RKO (cell line): ENCODE measurements at places on chromosomes 5 and 9.

- DNase-seq, result peak; percentile 26
Observed at GRCh38 chr9:85404911-85405565, 336.7 kb downstream of the AGTPBP1 start.

DNA sequence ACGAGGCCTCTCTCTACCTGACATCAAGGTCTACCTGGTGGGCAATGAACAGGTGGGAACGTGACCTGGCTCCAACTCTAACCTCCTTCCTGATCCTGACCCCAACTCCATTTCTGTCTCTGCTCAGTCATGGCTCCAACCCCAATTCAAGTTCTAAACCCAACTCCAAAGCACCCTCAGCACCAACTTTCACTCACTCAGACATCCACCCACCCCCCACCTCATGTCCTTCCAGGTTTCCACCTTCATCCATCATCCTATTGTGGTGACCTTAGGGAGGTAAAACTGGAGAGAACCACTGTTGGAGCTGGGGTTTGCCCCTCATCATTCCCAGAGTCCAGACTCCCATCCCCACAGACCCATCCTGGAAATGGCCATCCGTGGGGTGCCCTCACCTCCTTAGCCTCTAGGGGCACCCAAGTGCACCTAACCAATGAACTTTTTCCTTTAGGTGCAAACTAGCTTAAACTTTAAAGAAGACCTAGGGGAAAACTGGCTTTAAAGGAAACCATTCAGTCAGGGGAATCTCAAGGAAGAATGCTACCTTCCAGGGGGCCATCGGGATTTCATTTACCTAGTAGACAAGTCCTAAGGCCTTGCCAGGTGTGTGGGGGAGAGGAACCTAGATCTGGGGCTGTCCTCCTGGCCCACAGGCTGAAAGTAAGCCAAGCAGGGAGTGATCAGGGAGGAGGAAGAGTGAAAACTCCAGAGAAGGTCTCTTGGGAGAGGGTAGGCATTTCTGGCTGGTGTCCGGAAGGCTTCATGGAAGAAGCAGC is 11.3 kb downstream of the RGS14 start:
- DNase-seq, result peak; percentile 60

DNA sequence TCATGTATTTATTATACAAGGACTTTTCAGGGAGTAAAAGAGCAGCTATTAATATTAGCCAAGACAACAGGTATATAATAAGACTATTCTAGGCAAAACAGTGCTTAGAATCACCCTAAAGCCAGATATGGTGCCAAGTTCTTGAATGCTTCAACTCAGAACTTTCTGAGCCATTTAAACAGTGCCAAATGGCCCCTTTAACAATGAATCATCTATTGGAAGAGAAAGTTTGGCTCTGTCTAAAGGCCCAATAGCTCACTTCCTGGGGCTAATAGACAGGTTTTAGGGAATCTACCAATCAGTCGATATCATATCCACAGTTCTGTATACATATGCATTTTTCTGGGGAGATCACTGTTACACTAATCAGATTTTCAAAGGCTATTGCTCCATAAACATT is 42.9 kb downstream of the ZNF474 start:
- peak; percentile 86 for DNase-seq

DNA sequence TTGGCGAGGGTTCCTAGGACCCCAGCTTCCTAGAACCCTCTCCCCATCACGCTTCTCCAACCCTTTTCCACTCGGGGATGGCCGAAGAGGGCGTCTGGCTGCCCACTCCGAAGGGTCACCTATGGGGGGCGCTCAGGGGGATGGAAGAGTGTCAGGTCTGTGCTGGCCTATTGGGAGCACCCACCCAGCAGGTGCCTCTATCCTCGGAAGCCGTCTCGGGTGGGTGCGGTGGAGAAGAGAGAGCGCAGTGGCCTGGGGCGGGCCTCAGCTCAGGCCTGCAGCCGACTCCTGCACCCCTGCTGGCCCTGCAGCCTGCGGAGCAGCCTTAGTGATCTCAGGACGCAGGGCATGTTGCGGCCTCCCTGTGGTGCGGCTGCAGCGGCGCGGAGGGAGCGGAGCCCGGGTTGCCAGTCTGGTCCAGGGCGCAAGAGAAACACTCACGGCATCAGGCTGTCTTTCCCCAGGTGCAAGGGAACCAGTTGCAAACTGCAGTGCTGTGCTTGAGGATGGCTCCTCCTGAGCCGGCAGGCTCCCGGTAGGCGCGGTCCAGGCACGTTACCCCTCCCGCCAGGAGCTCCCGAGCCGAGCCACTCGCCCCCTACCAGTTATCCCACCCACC is 1.5 kb upstream of the IRX2 start:
- no peak for DNase-seq

DNA sequence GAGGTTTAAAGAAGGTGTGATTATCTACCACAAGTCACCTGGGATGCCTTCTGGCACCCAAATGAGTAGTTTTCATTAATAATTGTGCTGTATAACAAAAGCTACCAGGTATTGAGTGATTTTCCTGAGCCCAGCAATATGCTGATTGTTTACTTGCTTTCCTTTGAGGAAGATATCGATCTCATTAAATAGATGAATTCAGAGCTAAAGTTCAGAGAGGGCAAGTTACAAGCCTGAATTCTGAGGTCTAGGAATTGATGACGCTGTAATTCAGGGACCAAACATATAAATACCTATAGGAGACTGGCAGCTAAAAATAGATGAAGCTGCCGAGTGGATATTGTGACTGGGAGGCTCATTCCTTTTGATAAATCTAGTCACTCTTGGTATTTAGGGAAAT is 1.1 kb downstream of the ERCC6L2 start:
- DNase-seq, result peak; percentile 79

DNA sequence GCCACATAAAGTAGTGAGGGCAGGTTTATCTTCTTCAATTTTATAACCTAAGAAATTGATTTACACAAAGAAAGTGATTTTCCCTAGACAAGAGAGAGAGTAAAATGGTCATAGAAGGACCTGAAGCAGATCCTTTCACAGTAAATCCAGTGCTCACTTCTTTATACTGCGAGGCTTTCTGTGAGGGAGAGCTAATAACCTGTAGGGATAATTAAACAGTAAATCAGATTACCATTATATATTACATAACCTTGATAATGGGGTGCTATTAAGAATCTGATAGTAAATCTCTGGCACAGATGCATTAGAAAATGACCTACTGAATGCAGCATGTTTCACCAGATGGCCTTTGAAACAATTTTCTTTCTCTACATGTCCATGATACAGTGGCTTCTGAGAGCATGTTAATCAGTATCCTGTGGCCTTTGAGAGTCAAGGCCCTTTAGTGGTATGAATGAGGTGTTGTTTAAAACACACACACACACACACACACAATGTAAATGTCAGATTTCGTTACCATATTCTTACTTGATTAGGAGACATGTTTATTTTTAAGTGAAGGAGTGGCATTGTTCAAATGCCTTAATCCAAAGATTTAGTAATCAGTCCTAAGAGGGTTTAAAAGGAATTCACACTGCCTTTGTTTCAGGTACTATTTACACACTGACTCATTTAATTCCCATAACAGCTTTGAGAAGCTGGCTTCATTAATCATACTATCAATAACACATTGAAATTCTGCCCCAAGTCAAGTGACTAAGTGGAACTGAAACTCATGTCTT is 124.7 kb downstream of the ALDH1A1 start:
- no peak for DNase-seq
